ENCODE measurements at places on chromosomes 4 and X.

DNA sequence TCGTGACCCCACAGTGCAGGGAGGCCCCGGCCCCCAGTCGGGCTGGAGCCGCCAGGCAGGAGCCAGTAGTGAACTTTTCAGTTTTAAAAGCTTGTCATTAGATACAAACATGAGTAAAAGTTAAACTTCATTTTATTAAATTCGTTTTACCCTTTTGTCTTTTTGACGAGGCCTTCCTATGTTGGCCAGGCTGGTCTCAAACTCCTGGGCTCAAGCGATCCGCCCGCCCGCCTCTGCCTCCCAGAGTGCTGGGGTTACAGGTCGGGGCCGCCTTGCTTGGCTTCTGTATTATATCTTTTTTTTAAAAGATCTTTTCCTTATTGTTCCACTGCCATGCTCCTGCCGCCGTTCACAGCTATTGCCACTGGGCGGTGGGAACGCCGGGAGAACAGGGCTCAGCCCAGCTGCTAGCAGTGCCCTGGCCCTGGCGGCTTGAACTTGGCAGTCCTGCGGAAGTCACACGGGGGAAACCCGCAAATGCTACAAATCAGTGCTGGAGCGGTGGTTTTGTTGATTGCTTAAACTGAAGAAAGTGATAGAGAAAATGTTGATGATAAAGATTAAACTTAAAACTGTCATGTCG is 968 bp upstream of the NELFA start:
- DNase-seq = peak; percentile 69

DNA sequence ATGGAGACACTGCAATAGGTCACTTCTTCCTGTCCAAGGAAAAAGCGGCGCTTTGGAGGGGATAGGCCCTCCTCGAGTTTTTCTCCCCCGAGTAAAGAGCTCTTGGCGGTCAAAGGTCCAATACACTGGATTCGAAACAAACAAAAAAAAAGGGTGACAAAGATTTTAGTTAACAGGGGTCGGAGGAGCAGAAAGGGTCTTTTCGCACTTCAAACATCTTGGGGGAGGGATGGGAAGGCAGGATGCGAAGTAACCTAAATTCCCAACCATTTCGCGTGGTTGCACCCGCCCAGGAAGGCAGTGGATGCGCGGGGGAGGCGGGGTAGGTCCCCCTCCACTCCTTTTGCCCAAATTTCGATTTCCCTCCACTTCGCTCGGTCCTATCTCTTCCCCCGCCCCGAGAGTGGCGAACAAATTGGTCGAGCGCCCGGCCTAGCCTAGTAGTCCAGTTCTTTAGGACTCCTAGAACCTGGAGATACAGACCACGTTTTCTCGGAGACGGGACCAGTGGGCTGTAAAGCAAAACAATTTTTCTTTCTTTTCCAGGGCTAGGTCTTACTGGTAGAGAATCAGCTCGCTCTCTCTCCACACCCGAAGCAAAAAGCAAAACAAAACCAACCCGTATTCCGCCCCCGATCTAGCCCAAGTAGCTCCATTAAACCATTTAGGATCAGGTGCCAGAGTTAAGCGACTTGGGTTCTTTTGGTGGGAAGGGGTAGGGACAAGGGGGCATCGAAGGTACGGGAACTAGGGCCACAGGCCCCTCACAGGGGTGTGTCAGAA is 2.0 kb upstream of the STAG2 start:
- DNase-seq = peak; percentile 23

DNA sequence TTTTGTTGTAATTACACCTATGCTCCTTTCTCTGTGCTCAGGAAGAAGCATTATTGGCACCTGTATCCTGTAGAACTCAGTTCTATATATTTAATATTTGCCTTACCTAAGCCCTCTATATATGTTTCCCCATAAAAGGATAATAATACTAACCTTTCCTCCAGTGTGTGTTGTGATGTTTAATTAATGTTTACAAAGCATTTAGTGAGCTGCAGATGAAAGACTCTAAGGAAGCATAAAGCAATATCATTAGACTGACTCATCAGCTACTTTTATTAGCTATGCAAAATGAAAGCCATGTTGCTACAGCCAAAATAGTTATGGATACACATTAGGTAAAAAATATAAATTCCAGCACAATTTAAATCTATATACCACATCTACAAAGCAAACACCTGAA is 93.6 kb upstream of the PTPN13 start:
- no peak for DNase-seq

DNA sequence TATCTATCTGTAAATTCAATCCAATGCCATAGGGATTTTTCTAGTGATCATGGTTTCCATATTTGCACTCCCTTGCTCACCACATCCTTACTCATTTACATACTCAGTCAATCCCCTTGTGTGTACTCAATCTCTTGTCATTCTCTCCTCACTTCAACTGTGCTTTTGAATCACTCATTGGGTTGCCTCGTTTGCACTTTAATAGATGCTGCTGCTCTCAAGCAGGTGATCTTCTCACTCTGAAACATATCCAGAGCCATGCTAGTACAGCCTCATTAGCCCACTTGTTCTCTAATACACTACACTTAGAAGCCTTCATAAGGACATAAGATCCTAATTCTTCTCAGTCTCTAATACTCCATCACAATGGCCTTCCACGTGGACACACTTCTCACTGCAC is 507.9 kb downstream of the TECRL start:
- no peak for DNase-seq

DNA sequence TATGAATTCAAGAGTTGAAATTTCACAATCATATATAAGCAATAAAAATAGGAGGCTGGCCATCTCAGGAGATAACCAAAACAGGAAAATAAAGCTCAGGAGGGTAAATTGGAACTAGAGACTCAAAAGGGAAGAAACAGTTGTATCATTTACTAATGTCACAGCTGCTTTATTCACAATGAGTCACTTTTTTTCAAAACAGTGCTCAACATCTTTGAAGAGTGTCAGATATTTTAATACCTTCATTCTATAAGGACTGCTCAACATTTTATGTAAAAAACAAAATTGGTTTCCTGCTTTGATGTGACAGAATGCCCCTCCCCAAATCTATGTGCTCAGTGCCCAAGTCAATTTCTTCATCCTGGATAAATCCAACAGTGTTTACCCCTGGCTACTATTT is 97.7 kb downstream of the DDX60 start:
- DNase-seq = no peak

- DNase-seq = peak; percentile 30
These were observed 283.3 kb downstream of the PTTG2 start for GRCh38 chr4:38243388-38244053.

DNA sequence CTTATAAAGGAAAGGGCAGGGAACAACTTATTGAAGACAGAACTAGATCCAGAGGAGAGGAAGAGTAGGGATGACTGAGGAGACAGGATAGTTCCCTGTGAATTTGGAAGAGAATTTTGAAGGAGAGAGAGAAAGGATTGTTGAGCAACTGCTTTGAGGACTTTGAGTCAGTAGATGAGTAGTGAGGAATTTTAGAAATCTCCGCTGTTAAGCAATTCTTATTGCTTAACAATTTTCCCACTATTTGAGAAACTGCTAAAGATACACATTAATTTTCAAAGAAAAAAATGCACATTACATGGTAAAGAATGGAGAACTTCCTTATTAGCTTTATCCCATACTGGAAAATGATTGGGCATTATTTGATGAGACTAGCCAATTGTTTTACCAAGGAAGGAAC is 116.3 kb upstream of the NRK start:
- DNase-seq = peak; percentile 67

GRCh38 chrX:69146739-69147138 is 18.5 kb downstream of the PJA1 start:
- no peak for DNase-seq
